Lung (tissue), 17 donors: ENCODE measurements at places on chromosomes 11 and 22. TPM values are rescaled to one million over a fixed set of nuclear protein-coding genes. Genes with fewer than 3 reads are reported as not detected.

DNA sequence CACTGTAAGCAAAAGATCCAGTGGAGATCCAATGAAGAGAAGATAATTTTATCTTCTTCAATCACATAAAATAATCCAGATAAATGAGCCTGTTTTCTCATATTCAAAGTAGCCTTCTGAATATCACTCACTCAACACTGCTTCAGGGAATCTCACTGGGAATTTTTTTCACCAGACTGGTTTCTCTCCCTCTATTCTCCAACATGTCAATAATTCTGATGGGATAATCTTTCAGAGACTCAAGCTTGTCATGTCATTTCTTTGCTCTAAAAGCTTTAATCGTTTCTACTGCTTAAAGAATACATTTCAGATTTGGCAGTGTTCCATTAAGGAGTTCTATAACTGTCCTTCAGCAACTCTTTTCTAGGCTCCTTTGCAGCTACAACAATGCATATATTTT lies 16.3 kb downstream of the CNTN5 start:
- H3K27ac ChIP-seq, result no peak overlapping the region
- no peak for DNase-seq
- no peaks in the 10 kb centered on the region for H3K27me3 ChIP-seq
- H3K4me3 ChIP-seq, result no peak overlapping the region
- no peaks in the 10 kb centered on the region for H3K4me1 ChIP-seq

GRCh38 chr11:19173964-19174638 lies 27.7 kb downstream of the CSRP3 start:
- DNase-seq, result no peak
- peaks cover 8% of the 10 kb centered on the region for H3K36me3 ChIP-seq
- no peak overlapping the region for H3K4me3 ChIP-seq
- no peak overlapping the region for H3K27ac ChIP-seq

- H3K36me3 ChIP-seq, result peaks cover 2% of the 10 kb centered on the region
- H3K27ac ChIP-seq, result peak overlapping the region; percentile 93
- no peak for DNase-seq
- no peaks in the 10 kb centered on the region for H3K27me3 ChIP-seq
- H3K4me3 ChIP-seq, result peak overlapping the region; percentile 91
- peaks cover 46% of the 10 kb centered on the region for H3K4me1 ChIP-seq
Observed at GRCh38 chr11:118922745-118923627, 2.7 kb downstream of the BCL9L start.

DNA sequence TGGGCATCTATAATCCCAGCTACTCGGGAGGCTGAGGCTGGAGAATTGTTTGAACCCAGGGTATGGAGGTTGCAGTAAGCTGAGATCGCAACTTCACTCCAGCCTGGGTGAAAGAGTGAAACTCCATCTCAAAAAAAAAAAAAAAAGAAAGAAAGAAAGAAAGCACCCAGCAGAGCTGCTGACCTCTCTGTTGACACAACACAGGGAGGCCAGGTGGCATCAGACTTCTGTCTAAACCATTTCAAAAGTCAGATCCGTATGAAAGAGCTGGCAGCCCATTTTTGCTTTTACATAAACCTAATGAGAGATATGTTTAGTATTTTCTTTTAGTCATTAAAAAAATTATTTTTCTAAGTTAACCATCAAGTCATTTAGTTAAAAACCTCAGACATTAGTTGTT lies 64.4 kb upstream of the RRM1 start:
- no peaks in the 10 kb centered on the region for H3K4me1 ChIP-seq
- no peak overlapping the region for H3K27ac ChIP-seq
- no peak for DNase-seq
- no peak overlapping the region for H3K4me3 ChIP-seq

Gene CYB5R3
- 265 TPM for total RNA-seq
